Stimulated activated CD8-positive, alpha-beta memory T cell treated with anti-CD3 and anti-CD28 coated beads, Interleukin-4, amount 100 ng/mL, for 1 hour (primary cell): ENCODE measurements at places on chromosomes 1 and 21.
A peak's percentile ranks its signal among the peaks of the same experiment; 100 is the strongest.

- DNase-seq: no peak
These were observed 47.9 kb downstream of the KLHDC7A start for GRCh38 chr1:18528616-18529015.

DNA sequence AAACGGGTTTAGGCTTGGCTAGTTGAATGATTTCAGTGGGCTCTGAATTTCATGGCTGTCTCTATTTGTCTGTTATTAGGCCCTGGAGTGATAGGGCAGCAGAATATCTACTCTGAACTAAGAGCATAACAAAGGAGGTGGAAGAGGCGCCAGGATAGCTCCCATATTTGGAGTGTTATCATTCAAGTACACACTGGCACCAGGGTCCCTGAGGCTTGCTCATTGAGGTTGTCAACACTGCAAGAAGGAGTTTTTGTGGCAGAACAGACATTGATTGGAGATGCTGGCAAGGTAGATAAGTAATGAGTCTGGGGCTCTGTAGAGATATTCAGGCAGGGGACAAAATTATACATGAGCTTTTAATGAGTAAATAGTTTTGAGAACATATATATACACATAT, 1748.4 kb downstream of the MRPL39 start:
- DNase-seq: no peak

DNA sequence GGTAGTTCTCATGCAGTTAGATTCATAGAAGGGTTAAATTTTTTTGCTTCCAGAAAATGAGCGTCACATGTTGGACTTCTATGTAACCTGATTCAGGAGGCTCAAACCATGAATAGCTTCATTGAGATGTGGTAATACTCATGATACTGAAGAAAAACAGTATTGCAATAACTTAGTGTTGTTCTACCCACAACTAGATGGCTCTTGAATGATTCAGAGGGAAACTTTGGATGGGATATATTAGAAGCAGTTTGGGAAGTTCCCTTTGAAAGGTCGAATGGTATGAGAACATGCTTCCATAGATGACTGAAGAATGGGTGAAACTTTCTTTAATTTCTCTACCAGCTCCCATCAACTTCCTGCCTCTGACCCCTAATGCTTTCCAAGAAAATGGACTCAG, 211.7 kb upstream of the PTGFR start:
- no peak for DNase-seq

GRCh38 chr1:9794081-9794480, 29.7 kb downstream of the CLSTN1 start:
- DNase-seq: no peak

DNA sequence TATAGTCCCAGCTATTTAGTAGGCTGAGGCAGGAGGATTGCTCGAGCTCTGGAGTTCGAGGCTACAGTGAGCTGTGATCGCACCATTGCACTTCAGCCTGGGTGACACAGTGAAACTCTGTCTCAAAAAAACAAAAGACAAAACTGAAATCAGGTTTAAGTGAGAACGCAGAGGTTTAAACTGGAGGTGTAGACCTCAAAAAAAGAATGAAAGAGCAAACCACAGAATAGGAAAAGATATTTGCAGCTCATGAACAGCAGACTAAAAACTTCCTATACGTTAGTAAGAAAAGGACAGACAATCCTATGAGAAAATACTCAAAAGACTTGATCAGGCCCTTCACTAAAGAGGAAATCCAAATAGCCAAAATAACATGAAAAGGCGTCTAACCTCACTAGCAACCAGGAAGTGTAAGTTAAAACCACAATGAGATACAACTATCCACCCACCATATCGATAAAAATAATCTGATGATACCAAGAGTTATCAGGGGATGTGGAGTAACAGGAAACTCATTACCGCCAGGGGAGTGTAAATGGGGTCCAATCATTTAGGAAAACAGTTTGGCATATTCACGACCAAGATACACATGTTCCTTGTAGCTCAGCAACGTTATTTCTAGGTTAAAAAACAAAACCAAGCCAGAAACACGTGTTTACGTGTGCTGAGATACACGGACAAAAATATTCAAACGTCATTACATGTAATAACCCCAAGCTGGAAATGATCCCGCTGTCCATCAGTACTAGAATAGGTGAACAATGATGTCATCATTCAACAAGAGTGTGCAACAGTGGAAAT, 9.8 kb downstream of the TNFRSF9 start:
- no peak for DNase-seq

DNA sequence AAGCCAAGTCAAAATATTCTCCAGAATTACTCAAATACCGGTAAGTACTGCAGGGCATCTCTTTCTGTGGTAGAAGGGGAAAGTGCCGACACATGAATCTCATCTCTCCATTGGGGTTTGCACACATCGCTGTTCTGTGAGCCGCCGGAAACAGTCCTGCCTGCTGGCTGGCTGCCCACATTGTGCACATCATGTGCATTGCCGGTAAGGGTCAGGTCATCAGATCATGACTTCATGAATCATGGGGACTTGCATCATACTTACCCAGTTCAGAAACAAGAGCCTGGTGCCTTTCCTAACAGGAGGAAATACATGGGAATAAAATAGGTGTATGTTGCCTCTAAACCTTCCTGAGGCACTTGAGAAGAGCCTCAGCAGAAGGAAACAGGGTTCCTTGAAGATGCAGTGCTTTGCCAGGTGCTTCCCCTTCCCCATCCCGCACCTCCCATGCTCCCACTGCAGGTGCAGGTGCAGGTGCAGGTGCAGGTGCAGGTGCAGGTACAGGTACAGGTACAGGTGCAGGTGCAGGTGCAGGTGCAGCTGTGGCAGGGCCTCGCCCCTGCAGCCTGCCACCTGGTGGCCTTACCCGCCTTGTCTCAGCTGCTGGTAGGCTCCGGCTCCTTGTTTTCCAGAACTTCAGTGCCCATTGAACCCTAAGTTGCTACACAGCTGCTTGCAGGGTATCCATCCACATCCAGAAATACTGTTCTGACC, 26.5 kb downstream of the GPR137B start:
- no peak for DNase-seq

DNA sequence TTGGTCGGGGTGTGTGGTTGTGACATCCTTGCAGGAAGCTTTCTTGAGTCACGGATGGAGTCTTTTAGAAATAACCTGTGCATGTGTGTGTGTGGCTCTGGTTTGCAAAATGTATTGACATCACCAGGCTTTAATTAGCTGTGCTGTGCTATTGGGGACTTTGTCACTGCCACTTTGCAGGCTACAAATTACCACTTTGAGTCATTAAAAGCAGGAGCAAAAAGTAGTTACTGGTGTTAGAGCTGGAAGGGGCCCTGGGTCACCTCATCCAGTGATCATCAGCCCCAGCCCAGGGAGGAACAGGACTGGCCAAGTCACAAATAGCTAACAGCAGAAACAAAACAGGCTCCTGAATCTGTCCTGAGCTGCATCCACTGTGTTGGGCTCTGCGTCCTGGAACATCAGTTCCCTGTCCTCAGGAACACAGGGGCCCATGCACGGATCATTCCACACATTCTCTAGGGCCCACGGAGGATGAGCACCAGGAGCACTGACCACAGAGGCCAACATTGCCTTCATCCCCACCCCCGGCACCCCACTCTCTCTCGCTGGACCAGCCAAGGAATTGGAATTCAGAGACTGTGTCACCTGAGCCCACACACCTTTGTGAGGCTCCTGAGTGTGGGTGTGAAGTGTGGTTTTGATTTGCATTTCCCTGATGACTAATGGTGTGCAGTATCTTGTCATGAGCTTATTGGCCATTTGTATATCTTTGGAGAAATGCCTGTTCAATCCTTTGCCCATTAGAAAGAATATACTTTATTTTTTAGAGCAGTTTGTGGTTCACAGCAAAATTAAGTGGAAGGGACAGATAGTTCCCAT, 280.1 kb upstream of the C1orf174 start:
- no peak for DNase-seq

DNA sequence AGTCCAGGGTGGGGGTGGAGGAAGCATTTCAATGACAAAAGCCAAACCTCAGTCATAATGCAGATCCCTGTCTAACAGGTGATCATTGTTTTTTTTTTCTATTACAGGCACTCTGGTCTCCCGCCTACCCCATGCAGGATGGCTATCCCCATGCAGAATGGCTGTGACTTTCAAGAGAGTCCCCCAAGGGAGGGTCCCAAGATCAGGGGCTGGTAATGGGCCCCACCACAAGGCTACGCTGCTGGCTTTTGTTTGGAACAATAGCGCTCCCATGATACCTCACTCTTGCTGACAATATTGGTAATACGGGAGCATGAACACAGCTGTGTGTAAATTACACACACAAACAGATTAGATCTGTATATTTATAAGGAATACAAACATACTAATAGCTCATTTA, 119.4 kb downstream of the SLC45A1 start:
- DNase-seq: no peak

DNA sequence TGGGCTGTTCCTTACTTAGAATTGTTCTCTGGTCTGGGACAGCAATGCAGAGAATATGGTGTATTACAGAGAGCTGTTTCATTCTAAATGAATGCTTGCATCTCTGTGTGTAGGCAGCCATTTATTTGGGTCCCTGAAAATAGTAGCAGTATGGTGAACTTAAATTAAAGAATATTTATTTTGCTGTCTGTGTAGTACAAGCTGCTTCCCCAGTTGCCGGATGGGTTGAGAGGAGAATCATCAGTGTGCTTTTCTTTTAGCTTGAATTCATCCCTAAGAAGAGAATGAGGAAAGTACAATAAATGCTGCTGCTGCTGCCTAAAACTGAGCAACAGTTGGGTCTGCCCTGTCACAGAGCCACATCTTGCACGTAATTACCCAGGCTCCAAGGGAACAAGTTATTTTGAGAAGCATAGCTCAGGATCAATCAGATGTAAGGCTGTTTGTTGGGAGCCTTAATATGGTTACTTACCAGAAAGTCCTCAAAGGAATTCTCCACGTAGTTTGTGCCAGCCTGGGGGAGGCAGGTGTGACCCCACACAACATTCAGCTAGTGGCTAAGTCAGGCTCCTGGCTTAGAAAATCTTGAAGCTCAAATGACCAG, 16.6 kb downstream of the ACTN2 start:
- no peak for DNase-seq

GRCh38 chr21:42818328-42818749, 61.0 kb downstream of the WDR4 start:
- DNase-seq: peak; percentile 33

GRCh38 chr1:246295340-246295739, 211.7 kb downstream of the SMYD3 start:
- DNase-seq: no peak

- DNase-seq: no peak
These were observed 24.5 kb upstream of the LRRC8C start for GRCh38 chr1:89608319-89608983.

GRCh38 chr1:175073061-175073460, 5.4 kb downstream of the TNN start:
- DNase-seq: no peak

- DNase-seq: no peak
These were observed 6.7 kb upstream of the GATAD2B start for GRCh38 chr1:153929426-153929825.

DNA sequence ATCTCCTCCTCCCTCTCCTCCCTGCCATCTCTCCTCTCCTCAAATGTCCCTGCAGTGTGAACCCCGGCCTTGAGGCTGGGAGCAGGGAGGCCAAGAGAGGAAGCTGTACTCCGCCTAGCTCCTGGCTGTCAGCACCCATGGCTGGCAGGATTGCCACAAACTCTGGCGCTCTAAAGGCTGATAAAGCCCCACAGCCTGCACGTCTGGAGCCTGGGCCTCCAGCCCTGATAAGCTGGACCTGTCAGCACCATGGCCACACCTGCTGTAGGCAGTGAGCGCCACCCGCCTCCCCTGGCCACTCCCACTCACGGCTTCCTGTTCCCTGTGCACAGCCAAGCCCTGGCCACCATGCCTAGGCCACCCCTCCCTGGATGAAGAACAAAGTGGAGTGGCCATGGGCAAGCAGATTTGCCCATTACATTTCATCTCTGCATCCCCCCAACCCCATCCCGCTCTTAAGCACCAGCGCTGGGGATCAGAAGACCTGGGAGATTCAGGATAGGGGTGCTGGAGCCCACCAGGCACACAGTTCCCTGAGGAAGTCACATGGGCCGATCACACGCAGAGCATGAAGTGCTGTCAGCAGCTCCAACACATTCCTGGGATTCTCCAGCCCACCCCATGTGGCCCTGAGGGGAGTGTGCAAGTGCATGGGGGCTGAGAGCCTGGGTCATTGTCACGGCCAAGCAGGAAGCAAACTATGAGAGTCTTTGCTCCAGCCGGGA, 24.2 kb upstream of the NPPB start:
- no peak for DNase-seq

GRCh38 chr1:49229555-49229954, 452.9 kb upstream of the BEND5 start:
- no peak for DNase-seq

GRCh38 chr1:159587461-159587951, at the start of gene APCS:
Gene APCS (plus strand): TSS chr1:159587826. CDS start chr1:159587922, 96 bp downstream.
- DNase-seq: no peak

- no peak for DNase-seq
These were observed 10.7 kb upstream of the ELF3 start for GRCh38 chr1:201999625-202000238.

- DNase-seq: no peak
These were observed 2.2 kb upstream of the TMEM51 start for GRCh38 chr1:15151377-15151806.

DNA sequence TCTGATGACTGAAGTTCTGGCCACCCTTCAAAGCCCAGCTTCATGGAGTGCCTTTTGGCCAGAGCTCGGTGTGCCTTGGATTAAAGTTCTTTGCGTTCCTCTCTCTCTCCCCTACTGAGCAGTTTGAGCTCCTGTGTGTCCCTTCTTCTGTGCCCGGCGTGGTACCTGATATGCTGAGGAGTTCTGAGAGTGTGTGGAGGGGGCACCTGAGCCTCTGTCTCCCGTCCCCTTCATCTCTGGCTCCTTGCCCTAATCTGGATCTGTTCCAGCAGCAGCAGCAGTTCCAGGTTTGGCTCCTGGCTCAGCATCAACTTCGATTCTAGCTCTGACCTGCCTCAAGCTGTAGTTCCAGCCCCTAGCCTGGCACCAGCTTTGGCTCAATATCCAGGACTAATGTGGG, 25.1 kb upstream of the MYCL start:
- no peak for DNase-seq

DNA sequence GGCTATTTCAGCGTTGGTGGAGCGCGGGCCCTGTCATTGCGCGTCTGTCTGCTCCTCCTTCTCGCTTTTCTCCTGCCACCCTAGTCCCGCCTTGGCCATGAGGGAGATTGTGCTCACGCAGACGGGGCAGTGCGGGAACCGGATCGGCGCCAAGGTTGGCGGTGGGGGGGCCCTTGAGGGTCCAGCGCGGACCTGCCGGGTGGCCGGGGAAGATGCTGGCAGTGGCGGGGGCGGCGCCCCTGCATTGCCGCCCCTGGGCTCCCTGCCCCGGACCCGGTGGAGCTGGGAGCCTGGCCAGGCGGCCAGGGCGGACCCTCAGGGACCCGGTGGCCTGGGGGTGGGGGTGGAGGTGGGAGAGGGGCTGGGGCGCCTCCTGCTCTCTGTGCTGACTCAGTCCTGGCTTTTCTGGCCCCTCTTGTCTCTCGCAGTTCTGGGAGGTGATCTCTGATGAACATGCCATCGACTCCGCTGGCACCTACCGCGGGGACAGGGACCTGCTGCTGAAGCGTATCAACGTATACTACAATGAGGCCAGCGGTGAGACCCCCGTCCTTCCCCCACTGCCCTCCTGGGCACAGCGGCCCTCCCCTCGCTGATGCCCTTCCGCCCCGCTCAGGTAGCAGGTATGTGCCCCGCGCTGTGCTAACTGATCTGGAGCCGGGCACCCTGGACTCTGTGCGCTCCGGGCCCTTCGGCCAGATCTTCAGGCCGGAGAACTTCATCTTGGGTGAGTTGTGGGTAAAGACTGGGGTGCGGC, 58.3 kb upstream of the MAP1LC3C start:
- DNase-seq: no peak
